ENCODE measurements at places on chromosomes 1 and 21. TPM values are rescaled to one million over a fixed set of nuclear protein-coding genes. Genes with fewer than 3 reads are reported as not detected.

- no peak for DNase-seq
Measured at GRCh38 chr1:32695098-32695904, 7.3 kb downstream of the SYNC start.

- peak; percentile 41 for DNase-seq
Measured at GRCh38 chr1:165434281-165434680, 10.6 kb downstream of the RXRG start.

GRCh38 chr1:154485106-154485505, 16.9 kb upstream of the TDRD10 start:
- no peak for DNase-seq

- no peak for DNase-seq
Measured at GRCh38 chr1:25047506-25048240, 117.6 kb upstream of the RUNX3 start.

GRCh38 chr1:54229281-54229891, 29.4 kb downstream of the MRPL37 start:
- peak; percentile 61 for DNase-seq

DNA sequence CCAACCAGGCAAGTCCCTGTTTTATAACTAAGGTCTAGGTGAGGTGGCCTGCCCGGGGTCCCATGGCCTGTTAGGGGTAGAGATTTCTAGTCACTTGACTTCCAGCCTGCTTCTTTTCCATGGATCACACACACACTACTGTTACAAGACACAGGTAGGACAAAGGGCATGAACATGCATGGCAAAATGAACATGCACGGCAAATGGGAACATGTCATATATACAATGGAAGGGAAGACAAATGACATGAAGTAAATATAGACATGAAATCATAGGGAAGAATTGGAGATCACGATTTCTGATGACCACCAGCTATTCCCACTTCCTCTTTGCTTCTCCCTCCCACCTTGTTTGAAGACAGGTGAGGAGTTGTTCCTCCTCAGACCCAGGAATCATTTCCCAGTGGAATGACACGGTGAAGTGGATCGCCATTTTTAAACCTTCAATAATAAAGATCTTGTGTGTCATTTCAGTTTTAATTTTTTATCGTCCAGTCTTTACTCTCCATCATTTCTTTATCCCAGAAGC, 47.6 kb upstream of the ATF3 start:
- DNase-seq, result no peak

- no peak for DNase-seq
Measured at GRCh38 chr1:117793413-117793812, 136.0 kb downstream of the GDAP2 start.

The ST6GALNAC3 gene
- total RNA-seq, result 4.3 TPM

The BPNT1 gene
- total RNA-seq, result 26.4 TPM

The SPRR2D gene
- not detected for total RNA-seq
